NCI-H446 treated with DMSO at 0.1 percent for 48 hours (cell line): ENCODE measurements at places on chromosomes 16 and 17.

GRCh38 chr17:28712032-28712704 is 480 bp upstream of the PROCA1 start:
- DNase-seq, result no peak

DNA sequence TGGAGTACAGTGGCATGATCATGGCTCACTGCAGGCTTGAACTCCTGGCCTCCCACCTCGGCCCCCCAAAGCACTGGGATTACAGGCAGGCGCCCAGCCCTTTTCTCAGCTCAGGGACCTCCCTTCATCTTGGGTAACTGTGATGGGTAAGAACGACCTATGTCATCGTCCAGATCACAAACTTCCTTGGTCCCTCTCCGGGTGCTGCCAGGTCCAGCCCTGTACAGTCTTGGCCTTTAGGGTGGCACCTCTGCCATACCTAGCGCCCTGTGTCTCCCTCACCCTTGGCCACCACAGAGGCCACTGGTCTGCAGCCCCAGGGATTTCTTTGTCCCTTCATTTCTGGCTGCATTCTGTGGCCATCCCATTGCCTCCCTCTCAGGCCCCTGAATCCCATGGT is 29.7 kb upstream of the ZFP90 start:
- DNase-seq, result no peak

DNA sequence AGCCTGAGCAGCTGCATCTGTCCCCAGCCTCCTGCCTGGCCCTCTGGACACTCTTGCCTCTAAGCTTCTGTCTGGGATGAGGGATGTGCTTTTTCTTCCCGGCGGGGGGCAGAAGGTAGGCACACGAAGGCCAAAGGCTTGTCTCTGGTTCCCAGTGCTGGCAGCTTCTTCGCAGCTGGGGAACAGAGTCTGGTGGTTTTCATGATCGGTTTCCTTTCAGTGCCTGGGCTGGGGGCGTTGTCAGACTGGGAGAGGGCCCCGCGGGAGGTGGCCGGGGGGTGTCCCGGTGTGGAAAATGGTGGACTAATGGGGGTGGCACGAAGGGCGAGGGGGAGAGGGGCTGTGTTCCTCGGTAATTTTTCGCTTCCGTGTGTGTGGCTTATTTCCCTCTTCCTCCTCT is 988 bp downstream of the RAP1GAP2 start:
- no peak for DNase-seq

DNA sequence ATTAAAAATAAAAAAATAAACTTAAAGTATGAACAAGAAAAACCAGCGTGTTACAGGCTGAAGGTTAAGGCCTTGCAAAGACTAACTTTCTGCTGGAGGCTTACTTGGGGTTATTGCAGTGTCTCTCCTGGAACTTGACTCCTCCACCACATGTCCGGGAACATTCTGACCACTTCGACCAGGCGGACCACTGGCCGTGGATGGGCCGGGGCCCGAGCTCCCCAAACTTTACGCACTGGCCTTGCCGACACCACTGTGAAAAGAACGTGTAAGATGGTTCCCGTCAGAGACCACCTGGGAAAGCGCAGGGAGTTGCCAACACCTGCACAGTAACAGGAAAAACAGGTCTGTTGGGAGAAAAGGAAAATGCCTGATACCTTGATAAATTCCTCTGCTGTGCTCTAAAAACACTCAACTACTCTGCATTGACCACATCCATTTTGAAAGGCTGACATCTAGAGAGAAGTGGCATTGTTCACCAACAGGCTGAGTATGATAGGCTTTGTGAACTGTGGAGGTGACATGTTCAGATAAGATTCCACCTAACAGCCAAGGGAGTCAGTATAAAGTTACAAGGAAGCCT is 99.1 kb downstream of the ADAMTS18 start:
- no peak for DNase-seq

GRCh38 chr16:86834451-86835035 is 256.2 kb downstream of the FOXL1 start:
- no peak for DNase-seq

DNA sequence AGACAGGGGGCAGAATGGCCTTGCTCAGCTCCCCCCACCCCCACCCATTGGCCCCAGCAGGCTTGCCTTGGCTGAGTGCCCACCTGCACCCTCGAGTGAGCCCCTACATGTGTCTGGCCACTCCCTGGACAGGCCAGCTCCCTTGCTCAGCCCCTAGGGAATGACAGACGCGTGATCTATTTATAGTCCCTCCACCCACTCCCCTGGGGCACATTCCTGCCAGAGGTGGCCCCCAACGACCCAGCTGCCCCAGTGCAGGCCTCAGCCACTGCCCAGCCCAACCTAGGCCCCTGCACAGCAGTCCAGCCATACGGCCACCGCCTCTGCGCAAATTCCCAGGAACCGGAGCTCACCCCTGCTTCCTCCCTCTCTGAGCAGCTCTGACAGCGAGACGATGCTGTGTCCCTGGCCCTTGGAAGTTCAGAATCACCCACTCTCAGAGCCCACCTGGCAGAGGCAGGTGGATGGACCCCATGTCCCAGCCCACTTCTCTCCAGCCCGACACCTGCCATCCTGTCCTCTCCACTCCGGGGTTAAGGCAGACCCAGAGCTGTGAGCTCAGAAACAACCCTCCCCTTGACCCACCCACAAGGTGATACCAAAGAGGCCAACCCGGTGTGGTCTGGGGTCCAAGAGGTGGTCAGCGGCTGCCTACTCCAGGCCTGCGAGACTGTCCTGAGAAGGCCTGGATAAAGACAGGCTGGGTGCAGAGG is 11.5 kb upstream of the P2RX1 start:
- DNase-seq, result no peak

GRCh38 chr17:40598619-40599467 is 33.6 kb upstream of the CCR7 start:
- no peak for DNase-seq

- DNase-seq, result no peak
These were observed 27.6 kb upstream of the KPNB1 start for GRCh38 chr17:47622180-47622549.

DNA sequence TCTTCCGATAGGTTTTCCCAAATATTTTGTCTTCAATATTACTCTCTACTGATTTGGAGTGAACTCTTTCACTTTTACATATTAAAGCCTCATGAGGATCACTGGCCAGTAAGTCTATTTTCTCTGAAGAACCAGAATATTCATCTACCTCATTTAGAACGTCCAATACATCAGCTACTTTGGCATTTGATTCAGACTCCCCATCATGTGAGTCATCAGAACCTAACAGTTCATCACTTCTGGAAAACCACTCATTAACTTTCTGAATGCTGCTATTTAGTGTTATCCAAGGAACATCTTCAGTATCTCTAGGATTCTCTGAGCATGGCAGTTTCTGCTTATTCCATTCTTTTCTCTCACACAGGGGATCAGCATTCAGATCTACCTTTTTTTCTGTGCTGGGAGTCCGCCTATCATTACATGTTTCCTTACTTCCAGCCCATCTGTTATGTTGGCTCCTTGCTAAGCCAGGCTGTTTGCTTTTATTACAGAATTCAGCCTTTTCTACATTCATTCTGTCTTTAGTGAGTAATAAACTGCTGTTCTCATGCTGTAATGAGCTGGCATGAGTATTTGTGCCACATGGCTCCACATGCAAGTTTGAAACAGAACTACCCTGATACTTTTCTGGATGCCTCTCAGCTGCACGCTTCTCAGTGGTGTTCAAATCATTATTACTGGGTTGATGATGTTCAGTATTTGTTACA is 30.9 kb downstream of the BRCA1 start:
- DNase-seq, result peak; percentile 87

GRCh38 chr16:19196871-19197270 is 28.8 kb downstream of the SYT17 start:
- no peak for DNase-seq

DNA sequence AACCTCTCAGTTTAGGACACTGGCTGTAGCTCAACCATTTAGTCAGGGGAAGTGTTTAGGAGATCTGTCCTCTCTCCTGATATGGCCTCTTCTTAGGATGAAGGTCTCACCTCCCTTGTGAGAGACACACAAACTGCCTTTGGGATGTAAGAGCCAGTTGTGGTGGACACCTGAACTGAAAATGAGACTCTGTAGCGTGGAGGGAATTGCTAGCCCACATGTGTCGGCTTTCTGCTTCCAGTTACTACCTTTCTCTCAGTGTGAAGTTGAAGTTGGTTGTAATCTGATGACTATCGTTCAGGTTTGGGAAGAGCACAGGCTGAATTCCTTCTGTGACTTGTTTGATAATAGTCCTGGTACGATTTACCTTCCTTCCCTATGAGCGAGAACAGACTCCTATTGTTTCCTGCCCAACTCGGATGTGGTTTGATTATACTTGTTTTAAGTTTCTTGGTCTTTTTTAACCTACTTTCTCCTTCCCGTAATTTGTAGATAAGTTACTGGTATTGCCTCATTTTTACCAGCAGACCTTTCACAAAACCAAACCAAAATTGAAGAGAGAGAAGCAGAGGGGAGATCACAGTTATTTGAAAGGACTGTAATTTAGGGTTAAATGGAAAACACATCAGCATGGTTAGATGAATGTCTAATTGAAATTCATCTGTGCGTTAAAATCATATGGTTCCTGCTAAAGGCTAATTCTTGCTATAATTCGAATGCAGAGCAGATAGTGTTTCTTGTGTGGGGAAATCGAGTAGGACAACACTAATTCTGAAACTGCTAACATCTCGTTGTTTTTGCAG is 43.2 kb downstream of the CLEC16A start:
- DNase-seq, result no peak

- no peak for DNase-seq
These were observed 6.3 kb upstream of the ITGA3 start for GRCh38 chr17:50049636-50050035.

DNA sequence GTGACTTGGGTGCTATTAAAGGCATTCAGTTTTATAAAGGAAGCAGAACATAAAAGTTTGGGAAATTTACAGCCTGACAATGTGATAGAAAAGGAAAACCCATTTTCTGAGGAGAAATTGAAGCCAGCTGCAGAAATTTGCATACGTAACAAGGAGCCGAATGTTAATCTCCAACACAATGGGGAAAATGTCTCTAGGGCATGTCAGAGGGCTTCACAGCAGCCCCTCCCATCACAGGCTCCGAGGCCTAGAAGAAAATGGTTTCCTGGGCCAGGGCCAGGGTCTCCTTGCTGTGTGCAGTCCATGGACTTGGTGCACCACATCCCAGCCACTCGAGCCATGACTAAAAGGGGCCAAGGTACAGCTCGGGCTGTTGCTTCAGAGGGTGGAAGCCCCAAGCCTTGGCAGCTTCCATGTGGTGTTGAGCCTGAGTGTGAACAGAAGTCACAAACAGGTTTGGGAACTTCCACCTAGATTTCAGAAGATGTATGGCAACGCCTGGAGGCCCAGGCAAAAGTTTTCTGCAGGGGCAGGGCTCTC is 23.9 kb upstream of the TOM1L1 start:
- no peak for DNase-seq

- no peak for DNase-seq
These were observed 132.0 kb downstream of the ANKRD11 start for GRCh38 chr16:89358030-89359005.

- DNase-seq, result no peak
These were observed 151.5 kb upstream of the GOT2 start for GRCh38 chr16:58885528-58886170.

- DNase-seq, result no peak
These were observed 57.3 kb downstream of the TEX2 start for GRCh38 chr17:64205804-64206203.

GRCh38 chr17:16934836-16935235 is 37.1 kb downstream of the TNFRSF13B start:
- DNase-seq, result no peak

DNA sequence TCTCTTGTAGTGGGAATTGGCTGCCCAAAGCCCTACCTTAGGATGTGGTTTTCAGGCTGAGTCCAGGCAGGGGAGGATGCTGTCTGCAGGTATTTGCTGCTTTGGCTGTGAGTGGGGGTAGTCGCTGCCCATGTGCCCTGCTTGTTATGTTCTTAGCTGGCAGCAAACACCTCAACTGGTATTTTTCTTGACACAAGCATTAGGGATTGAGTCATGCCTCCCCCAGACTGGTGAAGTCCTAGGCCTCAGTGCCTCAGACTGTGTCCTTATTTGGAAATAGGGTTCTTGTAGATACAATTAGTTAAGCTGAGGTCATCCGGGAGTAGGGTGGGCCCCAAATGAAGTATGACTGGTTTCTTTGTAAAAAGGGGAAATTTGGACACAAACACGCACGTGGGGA is 808.3 kb upstream of the EEF2KMT start:
- no peak for DNase-seq

GRCh38 chr17:48593840-48594537 is 410 bp upstream of the HOXB5 start:
- DNase-seq, result peak; percentile 27

DNA sequence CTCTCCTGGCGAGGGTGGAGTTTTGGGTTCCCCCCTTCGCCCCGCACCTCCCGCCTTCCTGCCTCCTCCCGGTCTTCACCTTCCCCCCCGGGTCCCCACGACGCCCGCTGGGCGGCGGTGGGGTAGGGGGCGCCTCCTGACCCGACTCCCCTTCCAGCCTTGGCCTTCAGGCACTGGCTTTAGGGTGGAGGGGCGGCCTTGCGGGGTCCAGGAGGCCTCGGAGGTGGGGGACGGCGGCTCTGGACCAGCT is 2.4 kb downstream of the SLC16A3 start:
- DNase-seq, result no peak

DNA sequence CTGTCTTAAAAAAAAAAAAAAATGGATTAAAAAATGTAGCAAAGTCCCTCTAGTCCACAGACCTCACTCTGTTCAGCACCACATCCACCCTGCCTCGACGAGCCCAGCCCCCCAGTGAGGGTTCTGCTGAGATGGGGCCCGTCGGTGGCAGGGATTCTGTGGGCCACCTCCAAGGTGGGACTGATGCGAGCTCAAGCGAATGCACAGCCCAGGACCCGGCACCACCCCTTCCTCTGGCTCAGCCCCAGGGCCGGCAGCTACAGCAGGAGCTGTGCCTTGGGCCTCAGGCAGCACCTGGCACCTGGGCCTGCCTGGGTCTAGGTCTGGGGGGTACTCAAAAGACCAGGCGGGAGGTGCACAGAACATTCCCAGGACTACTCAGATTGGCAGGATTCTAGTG is 59.5 kb downstream of the ZNF778 start:
- no peak for DNase-seq

DNA sequence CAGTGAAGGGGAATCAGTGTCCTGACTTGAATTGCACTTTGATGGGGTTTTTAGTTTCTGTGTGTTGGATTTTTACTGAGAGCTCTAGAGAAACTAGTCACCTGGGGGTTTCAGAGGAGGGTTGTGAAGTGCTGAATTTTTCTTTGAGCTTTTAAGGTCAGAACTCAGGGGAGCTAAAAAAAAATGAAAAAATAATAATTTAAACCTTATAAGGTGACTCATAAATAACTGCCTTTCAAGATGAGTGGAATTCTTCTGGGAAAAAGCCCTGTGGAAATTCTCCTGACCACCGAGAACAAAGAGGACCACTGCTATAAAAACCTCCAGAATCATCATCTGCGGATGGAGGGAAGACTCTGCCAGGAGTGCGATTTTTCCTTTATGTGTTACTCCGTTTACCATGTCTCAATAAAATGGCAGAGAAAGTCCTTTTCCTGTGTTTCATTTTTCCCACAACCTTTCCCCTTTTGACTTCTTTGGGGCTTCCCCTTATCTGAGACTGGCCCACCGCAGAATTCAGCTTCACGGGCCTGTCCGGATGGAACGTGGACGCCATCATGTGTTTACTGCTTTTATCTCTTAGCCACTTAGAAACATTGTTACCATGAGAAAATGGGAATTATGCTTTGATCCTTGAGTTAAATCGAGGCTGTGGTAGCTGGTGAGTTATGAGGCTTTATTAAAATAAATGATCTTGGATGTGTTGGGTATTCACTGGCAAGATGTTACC is 39.7 kb downstream of the RPTOR start:
- DNase-seq, result no peak

- no peak for DNase-seq
These were observed 13.7 kb upstream of the LGALS3BP start for GRCh38 chr17:78993241-78993956.

GRCh38 chr16:77943801-77944200 is 78.5 kb upstream of the CLEC3A start:
- DNase-seq, result no peak

GRCh38 chr17:31428111-31428510 is 36.6 kb downstream of the RAB11FIP4 start:
- no peak for DNase-seq
